H1 (cell line): ENCODE measurements at places on chromosomes 7 and 10. TPM values are rescaled to one million over a fixed set of nuclear protein-coding genes. Genes with fewer than 3 reads are reported as not detected.

DNA sequence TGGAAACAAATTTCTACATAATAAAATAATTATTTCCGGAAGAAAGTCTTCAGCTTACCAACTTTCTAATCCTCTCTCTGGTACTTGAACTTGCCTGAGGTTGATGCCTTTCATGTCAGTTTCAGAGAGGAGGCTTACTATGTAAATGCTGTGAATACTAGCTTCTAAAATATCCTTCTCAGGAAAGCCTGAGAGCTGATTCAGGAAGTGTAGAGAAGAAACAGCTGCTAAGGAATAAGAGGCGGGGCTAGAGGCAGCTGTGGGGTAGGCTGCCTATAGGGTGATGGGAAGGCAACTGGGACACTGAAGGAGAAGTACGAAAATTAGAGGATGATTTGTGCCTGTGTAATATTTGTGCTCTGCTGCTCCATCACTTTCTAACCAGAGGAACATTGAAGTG, 69.3 kb downstream of the AVL9 start:
- H3K4me3 ChIP-seq: no peak overlapping the region
- H3K4me1 ChIP-seq: no peaks in the 10 kb centered on the region
- H3K27ac ChIP-seq: no peak overlapping the region
- no peaks in the 10 kb centered on the region for H3K36me3 ChIP-seq
- no peak for DNase-seq

GRCh38 chr10:51066231-51066630, 8.1 kb upstream of the PRKG1 start:
- H3K27ac ChIP-seq: no peak overlapping the region
- no peaks in the 10 kb centered on the region for H3K4me1 ChIP-seq
- H3K36me3 ChIP-seq: no peaks in the 10 kb centered on the region
- no peak overlapping the region for H3K4me3 ChIP-seq

GRCh38 chr10:97307441-97307840, 11.6 kb upstream of the FRAT1 start:
- H3K4me3 ChIP-seq: no peak overlapping the region
- H3K27ac ChIP-seq: no peak overlapping the region
- no peak for DNase-seq
- no peaks in the 10 kb centered on the region for H3K4me1 ChIP-seq

DNA sequence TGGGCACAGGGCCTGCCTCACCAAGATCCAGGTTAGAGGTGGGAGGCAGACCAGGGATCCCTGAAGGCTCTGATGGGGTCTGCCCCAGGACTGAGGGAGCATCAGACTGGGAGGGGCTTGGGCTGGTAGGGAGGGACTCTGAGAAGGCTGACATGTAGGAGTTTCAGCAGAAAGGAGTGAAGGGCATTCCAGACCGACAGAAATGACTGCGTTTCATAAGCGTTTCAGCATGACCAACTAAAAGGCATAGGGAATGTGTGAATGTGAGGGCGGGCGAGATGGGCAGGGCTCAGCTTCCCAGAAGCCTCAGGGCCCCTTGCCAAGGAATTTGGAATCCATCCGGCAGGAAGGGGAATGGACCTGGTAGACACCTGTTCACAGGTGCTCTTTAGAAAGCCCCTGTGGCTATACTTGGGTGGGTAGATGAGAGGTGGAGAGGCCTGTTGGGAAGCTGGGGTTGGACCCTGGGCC, 24.9 kb upstream of the SLC29A3 start:
- peaks cover 34% of the 10 kb centered on the region for H3K36me3 ChIP-seq
- no peaks in the 10 kb centered on the region for H3K27me3 ChIP-seq
- H3K4me3 ChIP-seq: no peak overlapping the region
- H3K27ac ChIP-seq: no peak overlapping the region
- DNase-seq: no peak

GRCh38 chr10:124075231-124075955, 18.0 kb downstream of the CHST15 start:
- H3K27ac ChIP-seq: no peak overlapping the region
- no peak for DNase-seq
- H3K36me3 ChIP-seq: no peaks in the 10 kb centered on the region
- no peak overlapping the region for H3K4me3 ChIP-seq
- H3K27me3 ChIP-seq: no peaks in the 10 kb centered on the region

GRCh38 chr7:127256041-127256725, 3.4 kb upstream of the GRM8 start:
- peaks cover 27% of the 10 kb centered on the region for H3K27me3 ChIP-seq
- DNase-seq: no peak
- H3K27ac ChIP-seq: no peak overlapping the region
- H3K36me3 ChIP-seq: no peaks in the 10 kb centered on the region

- H3K27ac ChIP-seq: no peak overlapping the region
- H3K27me3 ChIP-seq: peaks cover 96% of the 10 kb centered on the region
- no peaks in the 10 kb centered on the region for H3K36me3 ChIP-seq
- DNase-seq: peak; percentile 39
- H3K4me1 ChIP-seq: peaks cover 3% of the 10 kb centered on the region
Observed at GRCh38 chr7:157006829-157007469, 3.5 kb downstream of the MNX1 start.

OPN1SW gene
- not detected in 2 replicates for total RNA-seq

NPY gene
- 1.0 and 1.7 TPM in 2 replicates for total RNA-seq
